Stimulated activated CD8-positive, alpha-beta memory T cell treated with anti-CD3 and anti-CD28 coated beads, Interleukin-15, amount 100 ng/mL, for 4 hours (primary cell): ENCODE measurements at places on chromosomes 7 and 10.

DNA sequence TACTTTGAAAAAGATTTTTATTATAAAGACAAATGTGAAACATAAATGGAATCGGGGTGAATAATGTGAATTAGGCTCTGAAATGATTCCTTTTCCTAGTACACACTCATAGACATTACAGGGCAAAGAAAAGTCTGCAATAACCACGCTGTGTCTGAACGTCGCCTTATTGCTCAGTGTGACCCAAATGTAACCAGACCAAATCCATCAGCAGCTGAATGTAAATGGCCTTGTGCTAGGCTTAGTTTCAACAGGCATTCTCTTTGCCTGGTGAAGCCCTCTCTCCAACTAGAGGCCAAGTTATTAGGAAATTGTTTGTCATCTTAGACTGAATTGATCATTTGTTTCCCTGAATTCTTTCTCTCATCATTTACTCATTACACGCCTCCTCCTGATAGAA is 225.5 kb downstream of the CHCHD3 start:
- DNase-seq: no peak

DNA sequence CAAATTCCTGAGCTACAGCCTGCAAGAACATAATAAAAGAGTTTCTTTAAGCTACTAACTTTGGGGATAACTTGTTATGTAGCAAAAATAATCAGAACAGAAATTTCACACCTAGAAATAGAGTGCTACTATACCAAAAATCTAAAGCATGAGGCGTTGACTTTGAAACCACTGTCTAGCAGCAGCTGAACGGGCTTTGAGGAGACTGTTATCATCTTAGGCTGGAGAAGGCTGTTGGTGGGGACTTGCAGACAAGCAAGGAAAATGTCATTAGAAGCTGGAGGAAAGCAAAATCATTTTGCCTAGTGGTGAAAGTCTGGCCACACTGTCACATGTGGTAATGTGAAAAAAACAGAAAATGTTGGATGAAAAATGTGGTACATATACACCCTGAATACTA is 48.4 kb upstream of the ST8SIA6 start:
- no peak for DNase-seq

GRCh38 chr10:35577926-35578617 is 27.1 kb upstream of the GJD4 start:
- DNase-seq: no peak

GRCh38 chr10:29174389-29174788 is 114.5 kb upstream of the LYZL1 start:
- DNase-seq: no peak

GRCh38 chr7:29445736-29446135 is 117.9 kb upstream of the PRR15 start:
- DNase-seq: no peak

- no peak for DNase-seq
These were observed 4.7 kb downstream of the ADAMTS14 start for GRCh38 chr10:70677016-70677415.

DNA sequence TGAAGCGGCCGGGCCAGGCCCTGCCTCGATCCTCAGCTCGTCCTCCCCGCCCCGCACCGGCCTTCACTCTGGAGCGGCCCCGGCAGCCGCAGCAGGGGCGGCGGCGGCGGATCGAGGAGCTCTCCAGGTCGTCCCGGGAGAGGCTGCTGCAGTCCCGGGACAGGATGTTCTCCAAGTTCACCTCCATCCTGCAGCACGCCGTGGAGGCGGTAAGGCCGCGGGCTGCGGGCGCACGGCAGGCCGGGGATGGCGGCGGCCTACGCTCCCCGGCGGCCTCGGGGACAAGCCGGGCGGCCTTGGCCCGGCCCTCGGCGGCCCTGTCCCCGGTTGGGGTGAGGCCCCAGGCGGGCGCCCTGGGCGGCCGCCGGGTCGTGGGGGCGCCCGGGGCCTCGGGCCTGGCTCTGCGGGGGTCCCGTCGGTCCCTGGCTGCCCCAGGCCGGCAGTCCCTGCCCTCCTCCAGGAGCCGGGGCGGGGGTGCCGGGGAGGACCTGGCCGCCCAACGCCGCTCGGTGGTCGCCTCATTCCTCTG is 399 bp downstream of the FHIP2A start:
- no peak for DNase-seq

- DNase-seq: no peak
These were observed 395.6 kb downstream of the TNS3 start for GRCh38 chr7:47186316-47186715.
